NCI-H187 treated with DMSO at 0.1 percent for 48 hours (cell line): ENCODE measurements at places on chromosomes 13 and 19.

DNA sequence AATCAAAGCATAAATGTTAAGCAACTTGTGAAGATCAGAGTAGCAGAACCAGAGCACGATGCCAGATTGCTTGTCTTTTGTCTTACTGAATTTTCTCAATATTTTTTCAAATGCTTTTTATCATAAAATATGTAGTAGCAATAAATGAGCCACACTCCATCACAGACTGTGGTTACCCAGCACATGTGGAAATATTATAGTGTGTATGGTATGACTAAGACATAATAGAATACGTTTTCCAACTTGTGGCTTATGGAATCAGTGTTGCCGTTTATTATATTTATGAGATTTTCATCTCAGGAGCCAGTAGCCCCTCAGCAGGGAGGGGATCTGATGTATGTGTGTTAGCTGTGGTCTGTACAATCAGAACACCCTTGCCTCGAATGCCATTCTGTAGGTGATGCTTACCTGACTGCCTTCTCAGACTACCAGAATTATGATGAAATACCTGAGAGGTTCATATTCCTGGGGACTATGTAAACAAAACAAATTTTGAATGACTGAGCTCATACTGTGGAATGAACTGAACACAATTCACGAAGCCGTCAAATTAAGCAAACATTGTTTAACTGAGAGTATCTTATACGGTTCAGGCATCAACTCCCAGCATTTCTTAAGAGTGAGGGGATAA lies 1.9 kb downstream of the SCEL start:
- no peak for DNase-seq

- no peak for DNase-seq
These were observed 181.5 kb downstream of the USP12 start for GRCh38 chr13:26989957-26990713.

- DNase-seq: peak; percentile 47
These were observed 45.6 kb upstream of the MRI1 start for GRCh38 chr19:13718733-13719132.

GRCh38 chr13:94959626-94960025 lies 247.3 kb upstream of the SOX21 start:
- DNase-seq: no peak

DNA sequence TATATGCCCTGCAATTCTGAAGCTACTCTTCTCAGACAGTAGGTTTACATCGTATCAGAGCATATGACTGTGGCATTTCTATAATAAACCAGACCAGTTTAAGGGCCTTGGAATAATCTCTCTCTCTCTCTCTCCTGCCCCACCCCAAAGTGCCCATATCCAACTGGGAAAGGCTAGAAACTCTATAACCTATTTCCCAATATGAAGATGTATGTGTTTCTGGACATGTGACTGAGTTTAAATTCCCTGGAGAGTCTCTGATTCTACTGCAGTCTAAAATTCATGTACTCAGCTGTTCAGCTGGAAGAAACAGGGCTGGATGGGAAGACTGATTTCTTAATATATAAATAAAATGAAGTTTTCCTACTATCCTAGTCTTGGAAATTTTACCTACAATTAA lies 91.9 kb upstream of the MBNL2 start:
- DNase-seq: peak; percentile 10

DNA sequence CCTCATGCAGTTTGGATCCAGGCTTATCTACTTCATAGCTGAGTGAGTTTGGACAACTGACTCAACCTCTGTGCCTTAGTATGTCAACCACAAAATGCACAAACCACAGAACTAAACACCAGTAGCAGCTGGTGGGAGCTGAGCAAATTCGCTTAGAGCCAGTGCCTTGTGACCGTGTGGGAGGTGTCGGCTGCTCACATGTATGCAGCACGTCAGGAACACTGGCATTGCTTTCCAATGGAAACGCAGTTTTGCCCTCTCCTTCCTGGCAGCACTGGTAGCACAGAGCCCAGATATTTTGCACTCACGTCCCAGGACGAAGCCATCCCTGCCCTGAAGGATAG lies 8.3 kb upstream of the NTN5 start:
- DNase-seq: no peak

- no peak for DNase-seq
These were observed 934 bp downstream of the KXD1 start for GRCh38 chr19:18558604-18559003.

- DNase-seq: no peak
These were observed 174.7 kb downstream of the FLT1 start for GRCh38 chr13:28320209-28320608.
